ENCODE measurements at places on chromosomes 1 and 21. TPM values are rescaled to one million over a fixed set of nuclear protein-coding genes. Genes with fewer than 3 reads are reported as not detected.

The TFF1 gene
- not detected for total RNA-seq

The SIK1 gene
- total RNA-seq = 2.8 TPM

The MCOLN3 gene
- total RNA-seq = not detected

The TMPRSS15 gene
- total RNA-seq = not detected

The CNIH3 gene
- total RNA-seq = 7.6 TPM

The LRRC53 gene
- total RNA-seq = not detected

The CAPN8 gene
- not detected for total RNA-seq

The TTC24 gene
- total RNA-seq = not detected

The CDC42BPA gene
- 15.6 TPM for total RNA-seq

The SYCP1 gene
- not detected for total RNA-seq

The RAB25 gene
- total RNA-seq = 3.4 TPM

The OR2L13 gene
- not detected for total RNA-seq

The SIM2 gene
- total RNA-seq = 0.91 TPM

The ETV3 gene
- total RNA-seq = 12.5 TPM
